ENCODE measurements at places on chromosomes 2 and 18.
A peak's percentile ranks its signal among the peaks of the same experiment; 100 is the strongest.

DNA sequence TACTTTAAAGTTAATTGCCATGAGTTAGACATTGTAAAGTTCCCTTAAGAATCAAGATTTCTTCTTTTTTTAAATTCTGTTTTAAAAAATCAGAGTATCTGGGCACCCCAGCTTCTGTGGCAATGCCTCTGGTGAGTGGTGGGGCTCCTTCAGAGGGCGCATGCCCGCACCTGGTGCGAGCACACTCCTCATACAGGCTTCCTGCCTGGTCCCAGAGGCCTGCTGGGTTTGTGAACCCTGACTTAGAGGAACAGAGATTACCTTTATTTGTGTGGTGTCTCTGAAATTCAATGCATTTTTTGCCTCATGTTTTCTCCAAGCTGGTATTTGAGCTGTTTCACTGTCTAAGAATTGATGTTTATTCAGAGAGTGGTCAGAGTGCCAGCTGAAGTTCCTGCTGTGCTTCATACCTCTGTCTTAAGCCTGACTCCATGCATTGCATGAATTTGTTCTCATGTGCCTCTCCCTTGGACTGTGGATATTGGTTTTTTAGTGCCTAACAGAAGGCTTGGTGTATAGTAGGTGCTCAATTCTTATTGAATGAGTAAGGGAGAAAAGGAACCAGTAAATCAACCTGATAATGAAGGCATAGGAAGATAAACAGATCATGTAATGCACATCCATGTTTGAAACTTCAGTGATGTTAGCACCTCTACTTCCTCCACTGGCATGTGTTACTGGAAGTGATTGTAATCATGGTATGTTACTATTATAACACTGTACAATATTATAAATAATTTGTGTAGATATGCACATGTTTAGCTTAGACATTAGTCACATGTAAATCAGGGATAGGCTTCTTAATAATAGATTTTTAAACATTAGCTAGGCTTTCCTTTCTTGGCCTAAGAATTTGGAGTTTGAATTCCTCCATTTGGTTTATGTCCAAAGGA lies 29.0 kb downstream of the PHLPP1 start:
- no peak for DNase-seq

DNA sequence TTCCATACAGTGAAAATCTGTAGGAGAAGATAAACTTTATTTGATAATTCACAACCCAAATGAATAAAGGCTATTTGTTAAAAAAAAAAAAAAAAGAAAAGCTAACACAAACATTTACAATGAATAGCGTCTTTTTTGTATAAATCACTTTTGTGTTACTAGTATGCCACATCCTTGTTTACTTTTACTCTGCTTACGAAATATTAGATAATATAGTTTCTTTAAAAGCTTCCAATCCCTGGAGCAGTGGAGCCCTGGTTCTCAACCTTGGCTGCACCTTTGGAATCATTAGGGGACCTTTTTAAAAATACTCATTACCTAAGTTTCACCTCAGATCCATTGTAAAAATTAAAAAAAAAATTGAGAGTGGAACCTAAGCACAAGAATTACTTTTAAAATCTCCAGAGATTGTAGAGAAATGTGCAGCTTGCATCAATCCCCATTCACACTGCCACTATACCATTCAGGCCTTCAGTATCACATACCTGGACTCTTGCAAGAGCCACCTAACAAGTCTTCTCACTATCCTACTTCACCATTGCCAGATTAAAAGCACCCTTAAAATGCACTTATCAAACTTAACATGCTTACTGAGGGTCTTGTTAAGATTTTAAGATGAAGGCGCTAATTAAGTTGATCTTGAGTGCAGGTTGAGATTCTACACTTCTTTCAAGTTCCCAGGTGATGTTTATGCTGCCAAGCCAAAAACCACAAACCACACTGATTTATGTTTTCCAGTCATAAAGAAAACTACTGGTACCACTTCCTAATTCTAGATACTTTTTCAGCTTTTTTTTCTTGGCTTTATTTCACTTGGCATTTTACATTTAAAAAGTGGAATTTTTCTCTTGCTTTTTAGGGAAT lies 59.7 kb upstream of the ZC3H15 start:
- no peak for DNase-seq

- peak; percentile 34 for DNase-seq
Observed at GRCh38 chr2:109318150-109318948, 189.3 kb downstream of the SH3RF3 start.

GRCh38 chr2:154125891-154126290 lies 254.2 kb downstream of the GALNT13 start:
- DNase-seq, result no peak

DNA sequence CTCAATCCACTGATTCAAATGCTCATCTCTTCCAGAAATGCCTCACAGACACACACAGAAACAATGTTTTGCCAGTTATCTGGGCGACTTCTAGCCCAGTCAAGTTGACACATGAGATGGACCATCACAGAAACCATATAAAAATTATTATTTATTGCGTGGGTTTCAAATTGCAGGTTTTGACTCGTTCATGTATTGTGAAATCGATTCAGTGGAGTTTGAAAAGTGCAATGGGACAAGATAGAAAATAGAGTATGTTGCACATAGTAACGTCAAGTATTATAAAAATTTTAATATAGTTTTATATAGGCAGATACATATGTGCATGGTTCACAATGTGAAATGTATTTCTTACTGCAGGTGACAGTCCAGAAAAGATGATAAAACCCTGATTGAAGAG lies 100.8 kb downstream of the MRPS9 start:
- no peak for DNase-seq

- DNase-seq, result no peak
Observed at GRCh38 chr2:42359965-42360483, 993 bp downstream of the COX7A2L start.

DNA sequence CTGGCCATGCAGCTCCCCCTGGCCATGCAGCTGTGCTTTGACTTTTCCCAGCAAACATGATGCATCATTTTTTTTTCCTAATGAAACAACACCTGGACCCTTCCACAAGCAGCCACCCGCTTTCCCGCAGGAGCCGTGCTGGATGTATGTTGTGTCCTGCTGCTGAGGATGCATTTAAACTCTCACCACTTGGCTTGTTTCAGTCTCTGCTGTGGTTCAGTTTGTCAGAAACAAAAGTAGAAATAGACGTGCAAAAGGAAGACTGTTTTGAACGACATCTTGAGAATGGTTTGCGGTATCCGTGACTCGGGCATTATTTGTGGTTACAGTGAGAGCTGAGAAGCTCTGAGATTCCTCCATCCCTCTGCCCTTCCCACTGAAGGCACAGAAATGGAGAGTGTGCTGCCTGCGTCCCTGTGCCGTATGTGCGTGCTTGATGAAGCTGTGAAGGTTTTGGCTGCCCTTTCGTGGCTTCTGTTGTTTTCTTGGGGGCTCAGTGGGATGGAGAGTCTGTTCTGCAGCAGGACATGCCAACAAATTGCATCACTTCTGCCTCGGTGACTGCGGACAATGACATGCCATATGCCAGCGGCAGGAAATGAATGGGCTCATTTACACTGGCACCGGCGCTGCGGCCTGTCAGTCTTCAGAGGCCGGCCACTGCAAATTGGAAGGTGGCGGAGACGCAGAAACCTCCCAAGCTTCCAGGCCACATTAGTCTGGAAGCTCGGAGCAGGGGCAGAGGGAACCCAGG lies 417.7 kb upstream of the SALL3 start:
- no peak for DNase-seq

DNA sequence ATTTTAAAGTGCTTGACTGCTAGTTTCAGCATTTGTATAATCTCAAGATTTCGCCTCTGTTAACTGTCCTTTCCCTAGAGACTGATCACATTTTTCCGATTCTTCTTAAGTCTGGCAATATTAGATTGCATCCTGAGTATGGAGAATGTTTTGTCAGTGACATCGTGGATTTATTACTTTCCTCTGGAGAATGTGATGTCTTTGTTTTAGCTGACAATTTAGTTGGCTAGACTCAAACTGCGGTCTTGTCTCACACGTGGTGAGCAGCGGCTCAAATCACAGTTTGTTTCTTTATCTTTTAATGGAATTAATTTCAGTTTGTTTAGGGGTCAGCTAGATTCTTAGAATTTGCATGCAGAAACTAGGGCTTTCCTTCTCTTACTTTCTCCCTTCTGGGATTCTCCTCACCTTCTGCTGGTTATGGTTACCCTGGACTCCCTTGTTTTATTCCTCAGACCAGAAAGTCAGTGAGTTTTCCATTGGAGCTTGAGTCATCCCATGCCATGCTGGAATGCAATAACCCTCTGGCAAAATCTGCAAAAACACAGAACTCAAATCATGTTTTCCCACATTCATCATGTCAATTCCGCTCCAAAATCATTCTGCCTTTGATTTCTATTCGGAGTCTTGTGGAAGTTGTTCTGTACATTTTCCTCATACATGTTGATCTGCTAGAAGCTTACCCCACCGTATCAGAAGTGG lies 327.2 kb upstream of the TRIB2 start:
- DNase-seq, result no peak

DNA sequence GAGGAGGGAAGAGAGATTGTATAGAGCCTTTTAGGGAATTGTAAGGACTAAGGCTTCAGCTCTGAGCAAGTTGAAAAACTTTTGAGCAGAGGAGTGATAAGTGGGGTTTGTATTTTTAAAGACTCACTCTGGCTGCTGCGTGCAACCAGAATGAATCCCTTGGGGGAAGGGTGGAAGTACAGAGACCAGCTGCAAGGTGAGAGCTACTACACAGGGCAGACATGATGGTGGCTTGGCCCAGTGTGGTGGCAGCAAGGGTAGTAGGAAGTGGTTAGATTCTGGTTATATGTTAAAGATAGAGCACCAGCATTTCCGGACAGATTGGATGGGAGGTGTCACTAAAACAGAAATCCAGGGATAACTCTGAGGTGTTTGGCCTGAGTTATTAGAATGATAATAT lies 10.1 kb upstream of the SESTD1 start:
- DNase-seq, result no peak

GRCh38 chr2:105803773-105804172 lies 59.1 kb downstream of the NCK2 start:
- no peak for DNase-seq

DNA sequence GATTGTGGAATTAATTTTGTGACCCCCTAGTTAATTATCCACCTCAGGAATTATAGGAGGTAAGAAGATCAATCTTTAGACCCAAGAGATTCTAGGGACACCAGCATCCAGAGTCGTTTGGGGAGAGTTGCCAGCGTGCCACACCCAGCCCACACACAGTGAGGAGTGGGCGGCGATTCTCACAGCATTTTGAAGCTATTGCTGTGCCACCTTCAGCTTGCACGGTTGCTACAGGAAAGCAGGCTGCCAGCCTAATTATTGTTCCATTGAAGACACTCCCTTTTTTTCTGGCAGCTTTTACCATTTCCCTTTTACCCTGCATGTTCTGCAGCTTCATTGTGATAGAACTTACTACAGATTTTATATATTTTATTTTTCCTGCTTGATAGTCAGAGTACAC lies 13.1 kb upstream of the MYL12A start:
- no peak for DNase-seq

GRCh38 chr2:234447189-234447588 lies 49.7 kb downstream of the ARL4C start:
- no peak for DNase-seq

DNA sequence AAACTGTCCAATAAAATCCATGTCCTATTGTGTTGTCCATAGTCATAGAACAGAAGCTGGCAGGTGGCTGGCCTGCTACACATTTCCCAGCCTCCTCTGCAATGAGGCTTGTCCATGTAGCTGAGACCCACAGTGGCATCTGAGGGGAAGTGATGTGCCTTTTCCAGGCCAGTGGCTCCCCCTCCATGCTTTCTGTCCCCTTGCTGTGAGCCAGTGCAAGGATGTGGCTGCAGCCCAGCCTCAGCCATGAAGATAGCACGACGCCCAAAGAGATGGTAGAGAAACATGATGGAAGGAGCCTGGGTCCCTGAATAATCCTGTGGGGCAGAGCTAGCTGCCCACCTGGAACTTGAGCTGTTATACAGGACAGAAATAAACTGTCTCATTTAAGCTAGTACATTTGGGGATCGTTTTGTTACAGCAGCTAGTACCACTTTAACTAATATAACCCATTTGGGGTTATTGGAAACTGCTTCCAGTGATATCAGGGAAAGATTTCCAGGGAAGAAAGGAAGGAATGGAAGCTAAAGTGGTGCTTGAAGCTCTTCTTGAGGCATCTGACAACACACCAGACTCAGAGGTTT lies 40.3 kb downstream of the SFXN5 start:
- DNase-seq, result no peak

GRCh38 chr18:27404855-27405254 lies 219.7 kb upstream of the CHST9 start:
- no peak for DNase-seq
